Amniotic epithelial cell (primary cell): ENCODE measurements at places on chromosomes 4 and X.

DNA sequence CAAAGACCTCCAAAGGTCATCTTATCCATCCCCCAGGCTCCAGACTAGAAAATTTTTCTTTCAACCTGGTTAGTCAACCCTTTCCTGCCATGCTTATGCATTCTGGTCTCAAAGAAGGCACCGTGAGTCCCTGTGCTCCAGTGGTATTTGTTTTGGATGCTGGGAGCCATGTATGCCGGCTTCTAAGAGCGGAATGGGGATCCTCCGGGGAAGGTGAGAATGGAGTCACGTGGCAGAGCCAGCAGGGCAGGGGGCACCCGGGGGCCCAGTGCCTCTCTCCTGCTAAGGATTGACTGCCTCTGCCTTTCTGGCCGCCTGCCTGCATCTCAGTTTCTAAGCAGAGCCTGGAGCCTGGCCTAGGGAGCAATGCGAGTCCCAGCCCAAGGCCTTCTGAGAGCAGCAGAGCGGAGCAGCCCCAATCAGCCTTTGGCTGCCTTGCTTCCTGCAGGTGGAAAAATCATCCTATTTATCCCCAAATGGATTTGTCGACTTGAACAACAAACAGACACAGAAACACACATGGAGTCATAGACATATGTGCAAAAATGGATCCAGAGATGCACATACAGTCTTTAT lies 141.0 kb downstream of the PJA1 start:
- no peak for DNase-seq

DNA sequence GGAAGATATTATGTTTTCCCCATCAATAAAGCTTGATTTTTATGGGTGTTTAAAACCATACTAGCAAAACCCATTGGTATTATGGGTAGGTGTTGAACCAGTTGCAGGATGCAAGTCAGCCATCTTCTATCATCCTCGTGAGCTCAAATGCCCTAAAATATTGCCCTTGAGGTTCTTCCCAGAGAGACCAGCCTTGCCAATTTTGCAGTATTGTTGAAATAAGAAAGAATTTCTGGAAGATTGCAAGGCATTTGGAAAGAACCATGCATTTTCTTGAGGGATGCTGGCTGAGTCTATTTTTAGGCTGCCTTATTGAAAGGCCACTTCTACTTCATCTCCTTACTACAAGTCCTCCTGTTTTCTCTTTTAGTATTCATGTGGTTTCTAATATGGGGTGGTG lies 60.9 kb upstream of the SOD3 start:
- DNase-seq: no peak

- DNase-seq: no peak
Observed at GRCh38 chrX:110143454-110144210, 140.7 kb downstream of the TMEM164 start.

DNA sequence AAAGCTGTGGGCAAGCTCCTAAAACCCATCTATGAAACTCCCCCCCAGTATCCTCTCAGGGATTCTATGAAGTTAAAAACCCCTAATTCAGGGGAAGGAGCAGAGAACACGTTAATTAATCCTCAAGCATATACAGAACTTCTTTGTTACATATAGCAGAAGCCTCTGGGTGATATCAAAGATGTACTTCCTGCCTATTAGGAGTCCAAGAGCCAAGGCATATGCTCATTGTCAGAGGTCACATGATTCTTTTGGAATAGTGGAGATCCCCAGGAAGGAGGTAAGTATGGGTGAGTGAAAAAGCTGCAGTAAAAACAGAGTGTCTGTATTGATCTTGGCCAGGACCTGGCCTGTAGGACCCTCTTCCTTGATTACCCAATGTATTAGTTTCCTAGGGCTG lies 2.9 kb upstream of the SPARCL1 start:
- no peak for DNase-seq

GRCh38 chr4:83561381-83561780 lies 25.5 kb downstream of the GPAT3 start:
- peak; percentile 88 for DNase-seq

GRCh38 chr4:26288355-26288909 lies 32.4 kb upstream of the RBPJ start:
- peak; percentile 56 for DNase-seq

DNA sequence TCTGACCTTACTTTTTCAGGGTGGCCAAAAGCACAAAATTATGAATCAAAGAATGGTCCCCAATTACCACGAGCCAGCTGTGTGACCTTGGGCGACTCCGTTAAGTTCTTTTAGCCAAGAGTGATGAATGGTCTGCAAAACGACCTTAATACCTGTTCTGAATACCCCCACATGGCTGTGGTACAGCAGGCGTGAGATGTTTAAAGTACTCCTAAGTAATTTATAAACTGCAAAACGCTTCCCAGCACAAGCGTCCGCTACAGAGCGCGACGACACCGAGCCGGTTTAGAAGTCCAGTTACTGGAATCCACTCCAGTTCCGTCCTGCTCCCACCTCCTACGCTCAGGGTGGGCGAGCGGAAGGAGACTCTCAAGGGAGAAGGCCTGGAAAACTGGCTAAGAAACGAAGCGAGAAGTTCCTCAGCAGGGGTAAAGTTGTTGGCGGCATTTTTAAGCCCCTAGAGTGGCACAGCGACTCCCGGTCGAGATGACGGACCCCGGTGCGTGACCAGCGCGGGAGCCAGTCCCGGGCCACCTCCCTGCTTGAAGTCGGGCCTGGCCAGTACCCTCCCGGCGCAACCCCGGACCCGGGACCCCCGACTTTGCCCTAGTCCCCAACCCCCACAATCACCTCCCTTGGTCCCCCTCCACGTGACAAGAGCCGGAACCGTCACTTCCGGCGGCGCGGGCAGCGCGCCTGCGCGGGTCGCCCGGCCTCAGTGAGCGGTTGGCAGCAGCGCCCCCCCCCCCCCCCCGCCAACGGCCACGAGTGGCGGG lies 659 bp upstream of the BMP2K start:
- peak; percentile 77 for DNase-seq

DNA sequence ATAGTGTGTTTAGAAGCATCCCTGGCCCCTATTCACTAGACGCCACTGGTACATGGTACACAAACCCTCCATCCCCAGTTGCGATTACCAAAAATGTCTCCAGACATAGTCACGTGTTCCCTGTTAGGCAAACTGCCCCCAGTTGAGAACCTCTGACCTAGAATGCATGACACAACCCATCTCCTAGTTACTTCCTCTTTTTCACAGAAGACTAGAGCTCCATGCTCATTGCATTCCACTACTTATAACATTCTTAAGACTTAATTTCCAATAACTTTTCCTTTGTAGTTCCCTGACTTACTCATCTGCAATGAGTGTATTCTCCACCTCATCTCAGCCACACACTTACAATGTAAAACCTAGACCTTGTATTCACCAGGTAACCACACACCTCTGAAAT lies 68.6 kb downstream of the PRSS12 start:
- no peak for DNase-seq

DNA sequence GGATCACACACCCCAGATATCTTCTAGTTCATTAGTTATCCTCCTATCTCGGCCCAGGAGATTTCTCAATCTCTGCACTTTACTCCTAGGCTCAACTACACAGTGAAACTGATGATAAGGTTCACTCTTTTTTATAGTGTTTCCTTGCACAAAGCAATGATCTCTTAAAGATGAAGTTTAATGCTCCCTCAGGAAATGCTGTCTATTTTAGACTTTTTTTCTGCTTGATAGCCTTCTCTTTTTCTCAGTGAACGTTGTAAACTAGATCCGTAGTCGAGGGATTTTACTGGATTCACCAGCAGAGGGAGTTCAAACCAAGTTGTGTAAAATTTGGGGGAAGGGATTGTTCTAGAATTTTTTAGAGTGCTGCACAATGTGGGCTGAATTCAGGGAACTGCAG lies 269.6 kb downstream of the GBA3 start:
- no peak for DNase-seq

GRCh38 chrX:54049801-54050200 lies 5.5 kb upstream of the PHF8 start:
- no peak for DNase-seq

GRCh38 chr4:108060164-108060563 lies 70.5 kb downstream of the HADH start:
- DNase-seq: peak; percentile 50

DNA sequence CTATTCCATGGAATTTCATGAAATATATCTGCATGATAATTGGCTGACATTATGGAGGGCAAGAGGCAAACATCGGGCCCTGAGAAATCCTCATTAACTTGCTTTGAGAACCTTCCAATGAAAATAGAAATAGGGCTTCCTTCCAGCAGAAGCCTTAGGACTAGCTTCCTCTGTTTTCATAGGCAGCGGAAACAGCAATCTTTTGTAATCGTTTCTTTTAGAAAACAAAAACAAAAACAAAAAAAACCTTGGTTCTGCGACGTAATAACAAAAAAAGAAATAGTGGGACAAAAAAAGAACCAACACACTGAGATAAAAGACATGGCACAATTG lies 62.9 kb downstream of the GEMIN8 start:
- no peak for DNase-seq
